ENCODE measurements at places on chromosomes 16 and 17.

- no peak for DNase-seq
Observed at GRCh38 chr17:17060930-17061329, 18.7 kb downstream of the MPRIP start.

DNA sequence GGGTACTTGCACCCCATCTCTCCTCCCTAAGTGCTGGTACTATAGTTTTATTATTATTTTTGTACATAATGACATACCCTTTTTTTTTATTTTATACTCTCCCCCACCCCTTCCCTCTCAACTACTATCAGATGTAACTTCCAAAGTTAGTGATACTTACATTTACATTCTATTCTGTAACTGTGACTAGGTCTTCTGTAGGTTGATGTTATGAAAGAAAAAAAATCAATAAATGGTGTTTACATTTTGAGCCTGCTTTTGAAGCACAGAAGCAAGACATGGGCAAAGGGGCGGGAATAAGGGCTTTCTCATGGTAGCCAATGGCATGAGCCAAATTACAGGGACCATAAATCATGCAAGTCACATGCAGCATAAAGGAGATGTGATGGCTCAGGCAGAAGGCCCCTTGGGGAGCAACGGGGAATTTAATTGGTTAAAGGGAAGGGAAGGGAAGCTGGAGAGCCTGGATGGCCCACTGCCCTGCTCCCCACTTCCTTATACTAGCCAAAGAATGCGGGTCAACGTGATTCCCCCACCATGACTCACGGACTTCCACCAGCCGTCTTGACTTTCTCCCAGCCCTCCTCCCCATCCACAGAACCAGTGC is 2.4 kb upstream of the ACSF2 start:
- no peak for DNase-seq

GRCh38 chr17:49728425-49728824 is 20.7 kb upstream of the SLC35B1 start:
- no peak for DNase-seq

GRCh38 chr16:10728003-10728887 is 15.4 kb upstream of the NUBP1 start:
- DNase-seq = no peak

DNA sequence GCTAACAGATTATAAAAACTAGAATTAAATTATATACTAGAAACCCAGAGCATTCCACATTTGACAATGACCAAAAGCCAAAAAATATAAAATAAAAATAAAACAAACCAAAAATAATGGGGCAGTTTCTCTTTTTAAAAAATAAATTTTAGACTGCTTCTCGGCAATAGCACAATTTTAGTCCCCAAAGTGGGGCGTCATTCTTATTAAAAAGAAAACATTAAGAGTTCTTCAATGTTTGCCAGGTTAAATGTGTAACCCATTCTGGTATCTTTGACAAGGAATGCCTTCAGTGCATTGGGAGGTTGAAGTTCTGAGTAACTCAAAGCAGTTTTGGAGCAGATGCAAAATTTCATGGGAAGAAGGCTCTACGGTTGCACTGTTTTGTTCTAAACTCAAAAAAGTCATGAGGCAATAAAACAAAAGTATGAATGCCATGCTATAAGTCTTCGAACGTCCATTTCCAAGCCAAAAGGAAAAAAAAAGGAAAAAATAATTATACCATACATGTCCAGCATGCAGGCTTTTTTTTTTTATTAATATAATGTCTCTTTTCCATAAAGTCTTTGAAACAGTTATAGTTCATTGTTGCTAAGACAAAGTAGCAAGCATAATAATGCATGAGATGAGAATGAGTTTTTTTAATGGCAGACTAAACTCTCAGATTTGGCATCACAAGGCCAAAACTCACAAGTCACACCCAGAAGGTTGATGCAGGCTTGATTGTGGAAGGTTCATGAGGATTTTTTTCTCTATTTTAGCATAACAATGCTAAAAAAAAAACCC is 3.1 kb downstream of the MAF start:
- DNase-seq = no peak

DNA sequence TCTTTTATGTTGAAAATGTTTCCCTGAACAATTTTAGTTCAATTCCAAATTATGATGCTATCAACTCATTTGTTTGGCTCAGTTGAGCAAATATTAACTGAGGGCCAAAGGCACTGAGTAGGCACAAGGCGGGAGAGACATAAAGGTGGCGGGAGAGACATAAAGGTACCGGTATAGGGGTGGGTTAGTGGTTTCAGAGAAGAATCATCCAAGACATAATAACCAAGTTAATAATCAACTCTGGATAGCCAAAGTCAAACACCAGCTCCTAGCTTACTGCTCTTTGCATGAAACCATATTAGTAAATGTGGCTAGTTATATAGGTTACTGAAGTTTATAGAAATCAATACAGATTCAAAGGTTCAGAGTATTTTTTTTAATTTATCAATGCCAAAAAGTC is 91.7 kb downstream of the RPGRIP1L start:
- no peak for DNase-seq
